ENCODE measurements at places on chromosomes 1 and 21.
A peak's percentile ranks its signal among the peaks of the same experiment; 100 is the strongest.

DNA sequence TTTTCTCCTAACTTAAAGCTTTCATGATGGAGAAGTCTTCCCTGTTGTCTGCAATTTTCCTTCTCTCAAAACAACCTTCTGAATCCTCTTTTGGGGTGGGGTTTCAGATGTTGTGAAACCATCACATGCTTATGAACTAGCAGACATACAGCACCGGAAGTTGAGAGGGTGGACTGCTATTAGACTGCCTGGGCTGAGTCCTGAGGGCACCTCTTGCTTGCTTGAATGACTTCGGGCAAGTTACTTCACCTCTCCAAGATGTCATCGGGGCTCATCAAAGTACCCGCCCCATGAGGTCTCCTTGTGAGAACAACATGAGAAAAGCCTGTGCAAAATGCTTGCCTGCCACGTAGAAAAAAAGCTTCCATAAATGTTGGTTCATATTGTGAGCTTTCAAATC is 89.6 kb downstream of the CCDC185 start:
- DNase-seq: no peak

DNA sequence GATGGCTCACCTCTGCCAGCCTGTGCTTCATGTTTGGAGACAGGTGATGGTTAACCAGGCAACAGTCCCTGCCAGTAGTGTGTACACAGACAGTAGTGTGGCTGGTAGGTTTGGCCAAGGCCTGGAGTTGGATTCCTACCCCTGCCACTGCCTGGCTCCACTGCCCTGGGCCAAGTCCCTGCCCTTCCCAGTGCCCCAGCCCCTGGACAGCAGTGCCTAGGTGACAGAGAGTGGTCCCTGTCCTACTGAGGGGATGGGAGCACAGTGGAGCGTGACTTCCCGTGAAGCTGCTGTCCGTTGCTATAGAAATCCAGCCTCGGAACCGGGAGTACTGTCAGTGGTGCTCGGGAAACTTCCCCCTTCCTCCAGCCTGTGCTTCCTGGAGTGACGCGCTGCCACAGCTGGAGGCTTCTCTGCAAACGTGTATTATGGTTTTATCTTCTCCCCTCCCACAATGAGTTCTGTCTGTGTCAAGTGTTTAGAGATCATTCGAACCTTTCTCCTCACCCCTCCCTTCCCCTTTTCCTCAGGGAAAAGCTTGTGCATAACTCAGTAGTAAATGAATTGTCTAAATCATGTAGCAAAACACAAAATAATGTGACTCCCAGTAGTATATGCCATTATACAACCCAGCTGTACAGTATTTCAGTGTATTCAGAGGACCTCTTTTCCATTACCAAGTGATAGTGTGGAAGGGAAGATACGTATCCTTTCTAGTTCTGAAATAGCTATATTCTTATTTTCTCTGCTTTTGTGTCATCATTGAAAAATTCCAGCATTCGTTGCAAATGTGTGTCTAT is 73.4 kb downstream of the GALNT2 start:
- DNase-seq: peak; percentile 68

DNA sequence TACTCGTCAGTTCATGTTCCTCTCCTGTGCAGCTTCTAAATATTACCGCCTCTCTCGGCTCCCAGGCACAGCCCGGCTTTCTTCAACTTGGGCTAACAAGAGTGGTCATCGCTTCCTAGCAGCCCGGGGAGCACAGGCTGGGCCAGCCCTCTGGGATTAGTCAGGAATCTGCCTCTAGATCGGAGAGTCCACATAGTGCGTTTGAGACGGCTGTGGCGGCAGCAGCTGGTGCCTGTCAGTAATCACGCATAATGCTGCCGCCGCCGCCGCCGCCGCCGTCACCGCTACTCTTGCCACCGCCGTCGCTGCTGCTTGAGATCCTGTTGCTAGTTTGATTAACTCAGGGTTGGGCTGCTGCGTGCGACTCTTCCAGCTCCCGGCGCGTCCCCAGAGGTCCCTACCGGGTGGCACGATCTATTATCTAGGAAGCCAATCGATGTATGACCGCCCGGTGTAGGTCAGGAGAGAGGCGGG is at the start of gene RXRG:
Gene RXRG, minus strand, starts transcription at position 230 of the 474 bp plus-strand sequence. CDS start 233 bp downstream, outside the sequence.
- DNase-seq: peak; percentile 77

GRCh38 chr1:116743535-116743934 is 10.7 kb upstream of the CD2 start:
- DNase-seq: no peak

- DNase-seq: no peak
Observed at GRCh38 chr21:30577766-30578165, 12.4 kb downstream of the KRTAP22-2 start.

DNA sequence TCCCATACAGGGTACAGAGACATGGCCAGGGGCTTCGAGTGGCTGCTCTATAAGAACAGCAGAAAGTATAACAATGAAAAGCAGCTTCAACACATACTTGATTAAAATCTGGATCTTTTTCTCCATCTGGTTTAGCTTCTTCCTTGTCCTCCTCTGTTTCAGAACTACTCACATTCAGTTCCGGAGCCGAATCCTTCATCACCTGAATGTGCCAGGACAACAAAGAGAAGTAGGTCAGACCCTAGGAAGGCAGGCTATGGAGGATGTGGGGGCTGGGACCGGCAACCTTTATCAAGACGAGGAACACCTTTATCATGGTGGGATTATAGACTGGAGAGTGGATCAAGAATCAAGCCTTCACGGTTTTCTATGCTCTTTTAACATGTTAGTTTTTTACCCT is 32.2 kb upstream of the RAP1GAP start:
- no peak for DNase-seq

- DNase-seq: no peak
Observed at GRCh38 chr1:237760951-237761350, 129.8 kb downstream of the ZP4 start.

- no peak for DNase-seq
Observed at GRCh38 chr1:209434631-209435217, 148.8 kb upstream of the CAMK1G start.

DNA sequence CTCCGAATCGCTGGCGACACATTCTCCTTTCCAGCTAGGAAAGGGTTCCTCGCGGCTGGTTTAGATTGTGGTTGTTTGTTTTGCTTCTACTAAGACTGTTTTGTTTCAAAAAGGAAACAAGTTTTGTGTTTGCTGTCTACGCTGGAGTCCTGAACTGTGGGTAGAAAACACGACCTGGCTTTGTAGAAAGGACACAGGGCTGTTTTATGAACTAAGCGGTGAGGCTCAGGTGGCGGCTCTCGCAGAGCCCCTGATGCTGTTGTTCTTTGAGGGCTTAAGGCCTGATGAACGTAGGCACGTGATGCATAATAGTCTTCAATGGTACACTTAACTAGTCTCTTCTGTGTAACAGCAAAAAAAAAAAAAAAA is 27.0 kb upstream of the FHAD1 start:
- DNase-seq: no peak

DNA sequence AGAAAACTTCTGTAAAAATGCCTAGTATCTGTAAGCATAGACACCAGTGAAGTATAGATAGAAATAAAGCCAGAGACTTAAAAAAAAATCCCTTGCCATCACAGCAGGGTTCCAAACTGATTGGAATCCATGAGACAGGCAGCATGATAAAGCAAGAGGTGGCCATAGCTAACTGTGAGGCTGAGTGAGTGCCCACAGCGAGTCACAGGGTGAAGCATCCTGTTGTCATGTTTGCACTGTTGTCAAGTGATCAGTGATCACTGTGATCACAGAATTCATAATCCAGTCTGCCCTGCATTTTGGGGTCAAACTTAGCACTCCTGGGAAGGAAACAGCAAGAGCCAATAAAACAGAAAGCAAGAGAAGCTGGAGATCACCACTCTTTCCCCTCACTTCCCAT is 33.3 kb downstream of the LRRC8B start:
- DNase-seq: no peak

GRCh38 chr1:61435226-61435625 is 289.7 kb downstream of the TM2D1 start:
- no peak for DNase-seq

DNA sequence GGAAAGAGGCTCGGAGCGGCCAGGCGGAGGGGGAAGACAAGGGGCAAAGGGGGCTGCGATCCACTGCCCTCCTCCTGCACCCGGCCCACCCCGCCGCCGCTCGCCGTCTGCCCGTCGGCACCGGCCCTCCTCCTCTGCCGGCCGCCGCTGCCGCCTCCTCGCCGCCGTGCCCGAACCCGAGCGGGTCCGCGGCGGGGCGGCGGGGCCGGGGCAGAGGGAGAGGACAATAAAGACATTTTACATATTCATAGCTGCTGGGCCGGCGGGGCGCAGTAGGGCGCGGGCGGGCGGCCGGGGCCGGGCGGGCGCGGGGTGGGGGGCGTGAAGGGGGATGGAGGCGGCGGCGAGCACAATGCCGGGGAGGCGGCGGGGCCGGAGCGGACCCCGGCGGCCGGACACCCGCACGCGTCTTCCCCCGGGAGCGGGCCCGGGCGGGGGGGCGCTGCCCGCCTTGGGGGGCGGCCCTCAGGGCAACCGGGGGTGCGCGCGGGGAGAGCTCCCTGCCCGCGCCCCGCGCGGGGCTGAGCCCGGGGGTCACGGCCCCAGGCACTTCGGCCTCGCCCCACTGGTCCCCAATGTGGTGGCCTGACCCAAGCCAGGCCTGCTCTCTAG is 546 bp downstream of the POU2F1 start:
- DNase-seq: no peak

DNA sequence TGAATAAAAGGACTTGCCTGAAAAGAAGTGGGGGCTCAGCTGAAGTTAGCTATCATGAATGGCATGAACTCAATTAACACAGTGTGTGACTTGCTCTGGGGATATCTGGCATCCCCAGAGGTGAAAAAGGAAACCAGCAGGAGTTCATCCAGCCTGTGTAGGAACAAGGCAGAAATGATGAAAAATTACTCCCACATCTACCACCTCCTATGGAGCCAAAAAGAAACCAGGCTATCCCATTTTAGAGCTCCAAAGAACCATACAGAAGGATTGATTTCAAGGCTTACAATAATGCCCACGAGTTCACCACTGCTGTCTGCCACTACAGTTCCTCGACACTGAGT is 25.3 kb downstream of the TP53BP2 start:
- DNase-seq: no peak

DNA sequence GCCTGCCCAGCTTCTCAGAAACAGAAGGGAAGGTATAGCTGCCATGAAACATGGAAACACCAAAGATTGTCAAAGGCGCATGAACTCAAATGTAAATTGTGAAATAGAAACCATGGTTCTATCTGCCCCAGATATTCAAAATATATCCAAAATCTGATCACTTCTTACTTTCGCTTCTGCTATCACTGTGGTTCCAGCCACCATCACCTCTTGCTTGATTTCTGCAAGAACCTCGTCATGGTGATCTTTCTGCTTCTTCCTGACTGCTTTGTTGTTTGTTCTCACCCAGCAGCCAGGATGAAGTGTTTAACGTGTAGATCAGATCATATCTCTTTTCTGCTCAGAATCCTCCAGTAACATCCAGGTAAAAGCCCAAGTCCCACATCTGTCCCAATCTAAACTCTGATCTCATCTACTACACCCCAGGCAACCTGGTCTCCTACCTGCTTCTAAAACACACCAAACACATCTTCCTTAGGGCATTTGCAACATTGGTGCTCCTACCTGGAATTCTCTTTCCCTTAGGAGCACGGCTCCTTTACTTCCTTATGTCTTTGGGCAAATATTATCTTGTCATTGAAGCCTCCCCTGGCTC is 10.5 kb upstream of the LMO4 start:
- no peak for DNase-seq

GRCh38 chr1:230825761-230826160 is 42.6 kb downstream of the C1orf198 start:
- DNase-seq: no peak

GRCh38 chr1:179493323-179493722 is 82.4 kb downstream of the NPHS2 start:
- no peak for DNase-seq

GRCh38 chr1:238141353-238141752 is 250.6 kb upstream of the ZP4 start:
- DNase-seq: no peak

DNA sequence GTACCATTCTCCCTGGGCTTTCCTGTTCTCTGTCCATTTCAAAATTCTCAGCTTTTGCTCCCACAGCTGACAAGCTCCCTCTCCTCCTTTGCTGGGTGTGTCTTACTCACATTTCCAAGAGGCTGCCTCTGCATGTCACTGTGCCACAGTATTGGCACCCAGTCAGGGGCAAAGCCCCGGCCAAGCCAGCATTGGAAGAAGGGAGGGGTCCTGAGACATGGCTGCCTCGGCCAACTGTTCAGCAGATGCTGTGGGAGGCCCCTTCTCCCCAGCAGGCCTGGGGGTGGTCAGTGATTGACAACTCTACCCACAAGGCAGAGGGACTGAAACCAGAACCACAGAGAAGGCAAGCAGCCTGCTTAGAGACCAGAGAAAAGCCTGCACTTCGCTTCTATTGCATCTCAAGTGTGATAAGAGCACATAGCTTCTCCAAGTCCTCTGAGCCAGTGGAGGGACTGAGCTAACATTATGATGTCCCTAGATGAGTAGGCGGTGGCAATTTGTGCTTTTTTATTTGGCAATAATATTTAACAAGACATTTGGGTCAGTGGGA is 294.1 kb downstream of the SIPA1L2 start:
- DNase-seq: peak; percentile 80

- no peak for DNase-seq
Observed at GRCh38 chr1:172172352-172172831, 248.1 kb upstream of the C1orf105 start.

GRCh38 chr1:228397966-228398365 is 8.7 kb downstream of the TRIM11 start:
- no peak for DNase-seq

- DNase-seq: no peak
Observed at GRCh38 chr1:204331847-204332487, 27.8 kb downstream of the PLEKHA6 start.

- peak; percentile 47 for DNase-seq
Observed at GRCh38 chr1:157193702-157194391, 55.7 kb upstream of the ETV3 start.

GRCh38 chr1:34166625-34167361 is 1.8 kb upstream of the CSMD2 start:
- peak; percentile 31 for DNase-seq

DNA sequence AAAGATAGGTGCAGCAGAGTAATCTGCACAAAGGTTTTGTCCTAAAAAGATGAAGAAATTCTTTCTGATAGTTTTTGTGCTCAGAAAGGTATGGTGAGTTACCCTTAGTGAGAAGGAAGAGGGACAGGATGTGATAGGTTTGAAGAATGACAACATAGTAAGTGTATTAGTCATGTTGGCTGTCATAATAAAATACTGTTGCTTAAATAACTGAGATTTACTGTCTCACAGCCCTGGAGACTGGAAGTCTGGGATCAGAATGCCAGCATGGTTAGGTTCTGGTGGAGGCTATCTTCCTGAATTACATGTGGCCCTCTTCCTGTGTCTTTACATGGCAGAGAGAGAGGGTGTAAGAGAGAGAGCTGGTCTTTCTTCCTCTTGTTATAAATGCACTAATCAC is 965.2 kb downstream of the TTLL7 start:
- no peak for DNase-seq

DNA sequence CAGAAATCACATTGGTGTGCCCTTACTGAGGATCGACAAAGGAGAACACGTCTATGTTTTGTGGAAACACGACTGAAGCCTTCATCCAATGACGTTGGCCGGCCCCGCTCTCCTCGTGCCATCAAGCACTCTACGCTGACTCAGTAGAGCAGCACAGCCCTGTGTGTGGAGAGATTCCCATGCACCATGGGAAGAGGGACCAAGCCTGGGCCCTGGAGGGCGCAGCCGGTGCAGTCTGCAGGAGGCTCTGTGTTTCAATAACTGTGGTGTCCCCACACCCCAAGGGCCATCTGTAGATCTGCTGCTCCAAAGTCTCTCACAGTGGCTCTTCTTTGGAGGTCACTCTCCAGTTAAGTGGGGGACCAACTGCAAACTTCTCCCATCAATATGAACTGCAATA is 97.4 kb downstream of the KCNJ15 start:
- DNase-seq: no peak

- no peak for DNase-seq
Observed at GRCh38 chr1:64309431-64309831, 106.0 kb downstream of the UBE2U start.

GRCh38 chr1:112646225-112646624 is 26.6 kb downstream of the CAPZA1 start:
- no peak for DNase-seq
